CD4-positive, alpha-beta T cell treated with Interleukin-15 for 1 hour (primary cell): ENCODE measurements at places on chromosomes 11 and 22.

- DNase-seq = no peak
Measured at GRCh38 chr22:23789121-23789520, 2.4 kb downstream of the SMARCB1 start.

DNA sequence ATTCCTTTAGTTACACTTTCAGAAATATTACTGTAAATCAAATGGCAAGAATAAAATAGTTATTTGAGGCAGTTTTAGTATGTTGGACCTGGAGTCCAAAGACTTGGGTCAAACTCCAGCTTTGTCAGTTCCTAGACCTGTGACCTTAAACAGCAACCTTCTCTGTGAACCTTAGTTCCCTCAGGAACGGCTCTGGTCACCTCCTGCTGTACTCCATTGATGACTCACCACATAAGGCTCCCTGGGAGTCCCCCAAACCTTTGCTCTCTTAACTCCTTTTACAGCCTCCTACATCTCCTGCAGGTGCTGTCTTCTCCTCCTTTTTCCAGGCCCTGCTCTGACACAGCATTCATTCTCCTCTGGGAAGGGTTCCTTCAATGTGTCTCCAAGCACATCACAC, 29.1 kb downstream of the LIMK2 start:
- no peak for DNase-seq

DNA sequence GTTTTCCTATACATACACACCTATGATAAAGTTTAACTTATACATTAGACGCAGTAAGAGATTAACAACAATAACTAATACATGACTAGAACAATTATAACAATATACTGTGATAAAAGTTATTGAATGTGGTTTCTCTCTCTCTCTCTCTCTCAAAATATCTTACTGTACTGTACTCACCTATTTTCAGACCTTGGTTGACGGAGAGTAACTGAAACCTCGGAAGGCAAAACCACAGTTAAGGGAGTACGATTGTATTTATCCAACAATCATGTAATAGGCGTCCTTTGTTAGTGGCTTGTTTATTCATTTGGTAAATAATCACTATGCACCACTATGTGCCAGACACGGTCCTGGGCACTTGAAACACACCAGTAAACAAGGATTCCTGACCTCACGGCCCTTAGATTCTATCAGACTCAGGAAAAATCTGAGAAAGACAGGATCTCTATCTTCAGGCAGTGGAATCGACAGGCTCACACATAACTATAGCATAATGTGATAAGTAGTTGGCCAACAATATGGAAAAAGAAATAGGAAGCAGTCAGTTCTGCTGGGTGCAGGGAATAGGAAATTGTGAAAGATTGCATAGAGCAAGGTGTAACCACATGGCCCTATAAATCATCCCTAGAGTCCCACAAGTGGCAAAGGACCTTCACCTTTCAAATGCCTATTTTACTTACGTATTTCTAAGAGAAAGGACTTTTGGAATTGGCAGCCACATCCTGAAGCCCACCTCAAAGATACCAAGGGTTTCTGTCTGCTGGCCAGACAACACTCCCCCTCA, 12.0 kb downstream of the ETS1 start:
- no peak for DNase-seq

DNA sequence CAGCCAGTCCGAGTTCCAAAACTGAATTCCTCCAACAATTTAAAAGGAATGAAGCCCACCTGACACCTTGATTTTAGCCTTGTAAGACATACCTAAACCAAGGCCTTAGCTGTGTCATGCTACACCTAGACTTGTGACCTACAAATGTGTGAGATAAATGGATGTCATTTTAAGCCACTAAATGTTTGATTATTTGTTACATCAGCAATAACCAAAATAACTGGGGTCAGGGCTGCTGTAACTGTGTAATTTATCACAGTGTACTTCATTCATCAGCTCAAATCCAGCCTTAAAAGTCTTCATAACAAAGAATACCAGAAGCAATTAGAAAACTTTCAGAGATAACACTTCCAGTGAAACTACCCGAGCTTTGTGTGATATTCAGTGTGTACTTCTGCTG, 673.0 kb upstream of the ANO3 start:
- no peak for DNase-seq

DNA sequence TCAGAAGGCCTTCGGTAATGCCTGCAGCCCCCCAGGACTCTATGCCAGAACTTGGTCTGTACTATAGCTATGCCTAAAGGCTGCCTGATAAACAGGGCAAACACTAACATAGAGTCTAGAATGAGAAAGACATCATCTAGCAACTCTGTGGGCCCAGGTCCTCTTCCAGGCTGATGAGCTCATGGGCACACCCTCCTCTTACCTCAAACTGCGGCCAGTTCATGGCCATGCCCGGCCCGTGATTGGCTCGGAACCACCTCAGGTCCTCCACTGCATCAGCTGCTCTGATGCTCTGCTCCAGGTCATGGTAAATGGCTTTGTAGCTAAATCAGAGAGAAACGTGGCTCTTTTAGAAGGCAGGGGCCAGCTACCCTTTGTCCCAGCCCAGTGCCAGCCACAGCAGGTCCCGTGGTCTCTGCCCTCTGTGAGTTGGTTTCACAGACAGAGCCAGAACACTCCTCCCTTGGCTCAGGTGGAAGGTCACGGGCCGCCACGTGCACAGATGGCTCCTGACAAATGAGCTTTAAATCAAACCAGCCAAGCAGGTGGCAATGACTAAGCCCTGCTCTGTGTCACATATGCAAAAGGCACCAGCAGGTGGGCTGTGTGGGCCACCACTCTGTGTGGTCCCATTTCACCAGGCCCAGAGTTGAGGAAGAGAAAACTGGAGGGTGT, 25.0 kb upstream of the ARFGAP3 start:
- DNase-seq = no peak

DNA sequence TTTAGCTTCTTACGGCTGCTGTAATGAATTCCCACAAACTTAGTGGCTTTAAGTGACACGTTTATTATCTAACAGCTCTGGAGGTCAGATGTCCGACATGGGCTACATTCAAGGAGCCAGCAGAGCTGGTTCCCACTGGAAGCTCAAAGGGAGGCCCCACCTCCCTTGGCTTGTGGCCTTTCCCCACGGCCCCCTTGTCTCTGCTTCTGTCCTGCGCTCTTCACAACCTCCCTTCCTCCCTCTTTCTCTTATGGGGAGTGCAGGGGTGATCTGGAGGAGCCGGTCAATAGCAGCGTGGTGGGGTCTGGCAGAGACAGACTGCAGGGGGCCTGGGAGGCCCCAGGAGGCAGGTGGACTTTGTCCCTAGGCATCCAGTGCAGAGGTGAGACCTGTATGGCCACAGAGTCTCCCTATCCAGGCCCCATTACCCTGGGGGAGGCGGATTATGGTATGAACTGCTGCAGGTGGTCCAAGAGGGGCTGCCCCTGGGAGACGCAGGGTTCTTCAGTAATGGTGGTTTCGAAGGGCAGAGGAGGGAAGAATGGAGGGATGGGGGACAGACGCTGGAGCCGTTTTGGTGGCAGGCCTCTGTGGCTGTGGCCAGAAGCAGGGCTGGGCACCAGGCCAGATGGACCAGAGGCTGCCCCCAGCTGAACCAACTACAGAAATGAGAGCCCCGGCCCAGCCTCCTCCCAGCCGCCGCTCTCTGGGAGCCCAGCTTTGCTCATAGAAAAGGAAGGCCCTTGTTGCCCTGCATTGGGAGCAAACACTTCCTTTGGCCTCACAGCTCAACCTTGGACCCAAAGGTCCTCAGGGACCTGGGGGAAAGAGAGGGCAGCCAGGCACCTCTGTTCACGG, 30.7 kb upstream of the KCNQ1OT1 start:
- DNase-seq = no peak

DNA sequence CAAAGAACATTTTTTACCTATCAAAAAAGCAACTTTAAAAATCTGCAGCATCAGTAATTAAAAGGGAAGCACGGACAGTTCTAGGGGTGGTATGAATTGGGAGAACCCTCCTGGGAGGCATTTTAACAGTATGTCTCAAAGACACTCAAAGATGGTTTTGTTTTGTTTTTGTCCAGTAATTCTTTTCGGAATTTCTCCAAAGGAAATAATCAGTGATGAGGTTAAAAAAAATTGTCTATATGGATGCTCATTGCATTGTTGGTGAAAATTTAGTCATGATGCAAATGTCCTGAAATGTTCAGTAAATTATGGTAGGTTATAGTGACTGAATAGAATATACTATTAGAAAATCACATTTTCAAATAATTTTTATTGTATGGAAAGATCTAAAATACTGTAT, 115.1 kb downstream of the ATXN10 start:
- no peak for DNase-seq

DNA sequence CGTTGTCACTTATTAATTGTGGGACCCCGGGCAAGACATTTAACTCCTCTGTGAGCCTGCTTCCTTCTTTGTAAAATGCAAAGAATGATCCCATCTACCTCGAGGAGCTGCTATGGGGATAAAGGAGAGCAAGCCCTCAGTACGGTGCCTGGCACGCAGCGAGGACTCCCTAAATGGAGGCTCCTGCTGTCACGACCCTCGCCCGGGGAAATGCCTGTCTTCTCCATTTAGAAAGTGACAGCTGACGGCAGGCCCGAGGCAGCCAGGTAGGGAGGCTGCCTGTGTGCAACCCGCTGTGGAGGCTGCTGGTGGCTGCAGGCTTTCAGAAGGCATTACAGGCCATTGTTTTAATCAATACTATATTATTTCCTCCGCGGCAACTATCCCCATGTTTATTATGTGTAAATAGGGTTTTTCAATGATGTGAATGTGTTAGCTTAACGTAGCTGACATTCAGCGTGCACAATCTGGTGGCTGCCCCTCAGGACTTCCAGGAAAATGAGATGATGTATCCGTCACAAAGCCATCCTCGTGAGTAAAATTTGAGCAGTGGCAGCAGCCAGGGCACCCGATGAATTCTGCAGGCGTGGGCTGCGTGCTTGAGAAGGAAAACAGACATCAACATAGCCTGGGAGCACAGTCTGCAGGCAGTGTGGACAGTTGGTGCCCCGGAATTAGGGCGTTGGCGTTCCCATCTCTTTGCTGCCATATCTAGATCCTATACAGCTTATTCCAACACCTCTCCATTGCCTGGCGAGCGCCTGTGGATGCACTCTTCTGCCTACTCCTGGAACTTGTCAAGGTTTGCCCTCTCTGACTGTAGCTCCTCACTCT, 228.3 kb downstream of the ST3GAL4 start:
- no peak for DNase-seq

DNA sequence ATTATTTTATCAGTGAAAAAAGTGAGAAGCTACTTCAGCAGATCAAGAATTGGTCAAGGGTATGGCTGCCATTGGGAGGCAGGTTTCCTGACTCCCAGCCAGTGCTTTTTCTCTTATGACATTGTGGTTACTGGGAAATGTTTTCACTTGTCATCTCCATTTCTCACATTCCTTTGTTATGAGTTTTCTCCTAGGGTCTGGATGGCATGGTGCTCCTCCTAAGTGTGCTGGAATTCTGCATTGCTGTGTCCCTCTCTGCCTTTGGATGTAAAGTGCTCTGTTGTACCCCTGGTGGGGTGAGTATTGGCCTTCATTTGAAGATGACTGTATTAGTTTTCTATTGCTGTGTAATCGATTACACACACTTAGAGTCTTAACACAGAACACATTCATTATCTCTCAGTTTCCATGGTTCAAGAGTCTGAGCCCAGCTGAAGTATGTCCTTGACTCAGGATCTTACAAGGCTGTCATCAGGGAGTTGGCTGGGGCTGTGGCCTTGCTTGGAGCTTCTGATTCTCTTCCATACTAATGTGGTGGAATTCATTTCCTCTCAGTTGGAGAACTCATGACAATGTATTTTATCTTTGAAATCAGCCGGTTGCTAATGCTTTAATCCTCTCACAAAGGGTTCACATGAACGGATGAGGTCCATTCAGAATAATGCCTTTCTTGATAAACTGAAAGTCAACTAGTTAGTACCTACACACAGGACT, 21.0 kb upstream of the MS4A6E start:
- DNase-seq = no peak

GRCh38 chr11:4697585-4697984, at the start of gene OR51E2:
Gene OR51E2 (minus strand): TSS chr11:4697853. CDS start chr11:4682711, 15,142 bp downstream.
- no peak for DNase-seq

- DNase-seq = no peak
Measured at GRCh38 chr11:41486424-41486823, 27.0 kb upstream of the LRRC4C start.
